NCI-H526 treated with DMSO at 0.1 percent for 48 hours (cell line): ENCODE measurements at places on chromosomes 16 and 17.

GRCh38 chr16:66510298-66510697, 39.6 kb downstream of the TK2 start:
- no peak for DNase-seq

GRCh38 chr17:81152288-81152828, 12.9 kb upstream of the PVALEF start:
- DNase-seq: no peak

DNA sequence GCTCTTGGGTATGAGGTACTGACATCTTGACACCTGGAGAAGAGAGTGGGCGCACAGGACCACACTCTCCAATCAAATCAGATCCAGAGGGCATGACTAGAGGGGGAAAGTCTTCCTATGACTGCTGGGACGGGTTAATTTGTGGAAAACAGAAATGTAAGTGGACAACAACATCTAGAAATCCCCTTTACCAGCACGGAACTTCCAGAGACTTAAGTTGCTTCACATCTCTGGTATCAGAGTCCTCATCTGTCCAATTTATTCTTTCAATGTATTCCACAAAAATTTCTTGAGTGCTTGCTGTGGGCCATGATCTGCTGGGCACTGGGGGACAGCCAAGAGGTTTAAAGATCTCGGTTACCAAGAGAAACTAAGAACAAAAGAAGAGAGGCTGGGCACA, 159.2 kb downstream of the COPRS start:
- DNase-seq: no peak

- no peak for DNase-seq
Measured at GRCh38 chr16:82133798-82134197, 36.2 kb downstream of the MPHOSPH6 start.

GRCh38 chr17:2232244-2232638, 71.3 kb downstream of the SMG6 start:
- no peak for DNase-seq

- peak; percentile 20 for DNase-seq
Measured at GRCh38 chr16:74862743-74863244, 88.2 kb upstream of the FA2H start.

DNA sequence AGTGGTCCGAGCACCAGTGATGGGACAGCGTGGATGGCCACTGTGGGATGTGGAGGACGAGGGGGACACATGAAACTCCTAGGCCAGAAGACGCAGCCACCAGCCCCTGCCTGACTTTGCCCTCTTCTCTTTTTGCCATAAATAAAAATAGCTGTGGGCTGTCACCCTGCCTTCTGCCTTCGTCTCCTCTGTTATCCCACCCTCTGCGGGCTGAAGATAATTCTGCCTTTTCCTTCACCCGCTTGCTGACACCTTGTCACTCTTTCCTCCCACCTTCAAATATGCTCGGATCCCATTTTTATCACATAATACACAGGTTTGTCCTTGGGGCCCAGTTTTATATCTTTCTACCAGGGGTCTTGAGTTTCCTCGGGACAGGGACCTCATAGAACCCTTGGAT, 87.6 kb upstream of the CIBAR2 start:
- DNase-seq: no peak

DNA sequence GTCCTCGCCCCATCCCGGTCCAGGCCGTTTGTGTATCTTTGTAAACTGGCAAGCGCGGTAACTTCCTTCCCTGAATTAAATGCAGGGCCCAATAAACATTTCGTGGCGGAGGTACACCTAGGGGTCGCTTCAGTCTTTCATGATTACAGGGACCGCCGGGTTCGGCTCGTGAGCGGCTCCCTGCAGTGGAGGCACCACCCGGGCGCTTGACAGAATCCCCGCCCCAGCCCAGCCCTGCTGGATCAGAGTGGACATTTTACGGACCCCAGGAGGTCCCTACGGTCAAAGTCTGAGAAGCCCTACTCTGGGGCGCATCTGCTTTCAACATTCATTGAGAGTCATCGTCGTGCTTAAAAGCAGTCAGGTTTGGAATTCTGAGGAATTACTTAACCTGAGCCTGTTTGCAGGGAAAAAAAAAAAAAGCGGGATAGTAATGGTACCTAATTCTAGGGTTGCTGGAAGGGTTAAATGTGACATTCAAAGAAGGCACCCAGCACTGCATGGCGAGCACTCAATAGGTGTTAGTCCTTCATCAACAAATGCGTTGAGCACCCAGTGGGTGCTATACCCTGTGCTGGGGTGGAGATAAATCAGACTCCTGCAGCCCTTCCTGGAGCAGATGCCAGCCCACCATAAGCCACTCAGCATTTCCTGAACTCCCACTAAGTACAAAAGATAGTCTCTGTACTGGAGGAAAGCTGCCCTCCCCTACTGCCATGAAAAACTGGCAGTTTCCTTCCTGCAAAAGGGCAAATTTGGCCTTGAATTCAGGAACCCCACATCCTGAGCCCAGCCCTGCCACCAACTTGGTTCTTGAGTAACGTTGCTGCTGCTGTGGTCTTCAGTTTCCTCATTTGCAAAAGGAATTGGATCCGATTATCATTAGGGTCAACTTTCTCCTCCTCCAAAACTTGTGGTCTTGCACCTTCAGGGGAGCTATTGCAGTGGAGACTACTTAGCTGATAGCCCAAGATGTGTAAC, 658 bp upstream of the DUSP3 start:
- peak; percentile 44 for DNase-seq

- DNase-seq: peak; percentile 18
Measured at GRCh38 chr16:67326472-67327309, at the start of the genes KCTD19 and LRRC36. Gene KCTD19, minus strand, starts transcription at chr16:67326741. Its CDS starts 34 bp downstream, at chr16:67326707. Gene LRRC36, plus strand, starts transcription at chr16:67326815. Its CDS starts 48 bp downstream, at chr16:67326863.

GRCh38 chr16:84742641-84743092, 42.9 kb downstream of the USP10 start:
- no peak for DNase-seq

DNA sequence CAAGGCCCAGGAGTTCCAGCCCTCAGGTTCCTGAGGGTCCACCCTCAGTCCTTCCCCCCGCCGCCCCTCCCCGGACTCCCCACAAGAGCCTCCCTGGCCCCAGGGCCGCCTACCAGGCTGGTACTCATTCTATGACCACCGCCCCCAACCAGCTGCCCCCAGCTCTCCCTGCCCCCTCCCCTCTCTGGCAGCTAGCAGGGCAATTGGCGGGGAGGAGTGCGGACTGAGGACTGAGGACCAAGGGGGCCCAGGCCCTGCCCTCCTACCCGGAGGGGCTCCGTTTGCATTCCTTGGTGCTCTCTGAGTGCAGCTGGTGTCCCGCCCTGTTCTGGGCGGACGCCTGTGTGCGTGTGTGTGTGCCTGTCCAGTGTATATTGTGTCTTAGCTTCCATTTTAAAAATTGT, 19.1 kb downstream of the UNC13D start:
- DNase-seq: no peak

GRCh38 chr17:6571452-6571781, 15.1 kb upstream of the PITPNM3 start:
- no peak for DNase-seq

DNA sequence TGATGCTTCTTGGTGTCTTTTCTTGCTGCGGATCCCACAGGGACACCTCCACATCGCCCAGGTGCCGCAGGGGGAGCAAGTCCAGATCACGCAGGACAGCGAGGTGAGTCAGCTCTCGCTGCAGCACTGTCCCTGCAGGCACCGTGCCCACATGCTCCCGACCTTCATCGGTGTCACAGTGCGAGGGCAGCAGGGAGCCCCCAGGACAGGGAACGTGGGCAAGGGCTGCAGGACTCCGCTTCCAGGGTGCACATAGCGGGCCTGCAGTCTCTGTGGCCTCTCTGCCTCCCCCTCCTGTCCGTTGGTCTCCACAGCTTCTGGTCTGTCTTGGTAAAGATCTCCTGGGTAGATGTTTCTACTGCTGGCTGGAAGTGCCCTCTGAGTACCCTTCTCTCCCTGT, 84.1 kb downstream of the BANP start:
- no peak for DNase-seq

GRCh38 chr16:66947302-66948065, 12.2 kb downstream of the CES2 start:
- peak; percentile 56 for DNase-seq

- peak; percentile 48 for DNase-seq
Measured at GRCh38 chr17:19447085-19447583, 36.1 kb downstream of the RNF112 start.

DNA sequence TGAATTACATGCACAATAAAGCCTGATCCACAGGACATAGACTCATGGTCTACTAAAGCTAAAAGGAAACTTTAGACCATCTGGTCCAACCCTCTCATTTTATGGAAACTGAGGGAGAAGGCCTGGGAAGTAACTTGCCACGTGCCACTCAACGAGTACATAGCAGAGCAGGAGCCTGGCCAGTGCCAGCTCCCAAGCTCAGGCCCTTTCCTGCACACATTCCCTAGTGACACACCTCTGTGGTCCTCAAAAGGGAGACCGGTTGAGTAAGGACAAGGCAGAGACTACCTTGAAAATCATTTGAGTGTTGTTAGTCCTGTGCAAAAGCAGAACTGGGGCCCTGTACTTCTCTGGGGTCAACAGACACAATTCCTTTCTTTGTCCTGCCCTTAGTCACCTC, 2.8 kb downstream of the CCL4L2 start:
- DNase-seq: no peak

- no peak for DNase-seq
Measured at GRCh38 chr16:86730597-86730996, 152.2 kb downstream of the FOXL1 start.

- DNase-seq: no peak
Measured at GRCh38 chr17:18323007-18323406, 7.9 kb downstream of the SMCR8 start.

DNA sequence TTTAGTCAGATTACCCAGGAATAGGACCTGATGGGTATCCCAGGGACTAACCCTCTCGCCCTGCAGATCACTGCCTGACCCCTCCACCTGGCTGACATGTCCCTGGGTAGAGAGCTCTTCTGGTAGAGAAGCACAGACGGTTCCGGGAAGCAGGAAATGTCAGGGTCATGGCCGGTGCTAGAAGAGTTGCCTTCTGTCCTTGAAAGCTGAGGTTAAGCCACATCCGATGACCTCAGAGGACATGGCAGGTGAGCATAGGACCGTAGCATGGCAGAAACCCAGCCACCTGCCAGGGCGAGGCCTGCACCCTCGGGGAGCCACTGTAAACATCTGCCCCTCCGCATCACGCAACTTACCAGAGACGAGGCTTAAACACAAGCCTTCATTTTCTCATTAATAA, 483.7 kb downstream of the SOX9 start:
- DNase-seq: no peak

DNA sequence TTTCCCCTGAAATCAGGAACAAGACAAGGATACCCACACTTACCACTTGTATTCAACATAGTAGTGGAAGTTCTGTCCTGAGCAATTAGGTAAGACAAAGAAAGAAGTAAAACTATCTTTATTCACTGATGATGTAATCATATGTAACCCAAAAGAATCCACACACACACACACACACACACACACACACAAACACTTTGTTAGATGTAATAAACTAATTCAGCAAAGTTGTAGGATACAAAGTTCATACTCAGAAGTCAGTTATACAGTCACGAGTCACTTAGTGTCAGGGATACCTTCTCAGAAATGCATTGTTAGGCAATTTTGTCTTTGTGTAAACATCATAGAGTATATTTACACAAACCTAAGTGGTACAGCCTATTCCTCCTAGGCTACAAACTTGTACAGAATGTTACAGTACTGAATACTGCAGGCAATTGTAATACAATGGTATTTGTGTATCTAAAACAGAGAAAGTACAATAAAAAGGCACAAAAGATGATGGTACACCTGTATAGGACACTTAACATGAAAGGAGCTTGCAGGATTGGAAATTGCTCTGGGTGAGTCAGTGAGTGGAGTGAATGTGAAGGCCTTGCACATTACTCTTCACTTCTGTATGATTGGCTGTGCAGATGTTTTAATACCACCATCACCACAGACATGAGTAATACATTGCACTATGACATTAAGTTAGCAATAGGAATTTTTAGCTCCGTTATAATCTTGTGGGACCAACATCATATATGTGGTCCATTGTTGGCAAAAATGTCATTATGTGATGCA, 370.1 kb downstream of the ZFHX3 start:
- no peak for DNase-seq

- DNase-seq: peak; percentile 26
Measured at GRCh38 chr16:10876799-10877341, at the start of gene CIITA. Gene CIITA, plus strand, starts transcription at chr16:10877202. Its CDS starts 129 bp downstream, at chr16:10877331.

GRCh38 chr17:75604034-75604695, 16.6 kb downstream of the MYO15B start:
- no peak for DNase-seq

DNA sequence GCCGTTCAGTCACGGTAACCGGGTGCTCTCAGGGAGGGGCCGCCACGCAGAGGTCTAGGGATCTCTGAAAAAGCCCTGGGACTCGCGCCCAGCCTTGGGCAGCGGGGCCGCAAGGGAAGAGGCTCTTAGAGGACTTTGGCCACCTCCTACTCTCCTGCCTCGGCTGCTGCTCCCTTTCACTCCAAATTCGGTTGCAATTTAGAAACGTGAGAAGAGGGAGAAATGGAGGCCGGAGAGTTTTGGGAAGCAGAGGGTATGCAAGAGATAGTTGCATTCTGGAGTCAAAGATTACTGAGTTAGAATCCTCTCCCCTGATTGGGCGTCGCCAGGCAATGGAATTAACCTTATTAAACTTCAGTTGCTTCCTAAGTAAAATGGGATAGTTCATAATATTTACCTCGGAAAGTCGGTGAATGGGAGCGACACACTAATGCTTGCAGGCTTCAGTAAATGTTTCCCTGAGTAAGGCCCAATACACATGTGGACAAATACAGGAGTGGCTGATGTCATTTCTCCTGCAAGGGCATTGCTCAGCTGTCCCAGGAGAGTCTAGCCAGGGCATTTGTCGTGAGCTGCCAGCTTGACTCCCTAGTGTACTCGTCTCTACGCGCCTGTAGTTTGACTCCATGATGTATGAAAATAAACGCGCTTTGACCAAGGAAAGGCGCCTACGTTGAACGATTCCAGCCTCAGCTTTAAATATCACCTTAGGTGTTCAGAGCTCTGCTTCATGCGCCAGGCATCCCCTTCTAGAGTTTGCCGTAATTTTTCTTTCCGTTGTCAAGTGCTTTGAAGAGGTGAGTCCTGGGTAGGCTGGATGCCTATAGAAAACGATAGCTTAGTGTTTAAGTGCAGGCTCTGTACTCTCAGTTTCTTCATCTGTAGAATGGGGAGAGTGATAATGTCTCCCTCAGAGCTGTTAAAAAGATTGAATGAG, 667 bp downstream of the OGFOD1 start:
- peak; percentile 5 for DNase-seq

DNA sequence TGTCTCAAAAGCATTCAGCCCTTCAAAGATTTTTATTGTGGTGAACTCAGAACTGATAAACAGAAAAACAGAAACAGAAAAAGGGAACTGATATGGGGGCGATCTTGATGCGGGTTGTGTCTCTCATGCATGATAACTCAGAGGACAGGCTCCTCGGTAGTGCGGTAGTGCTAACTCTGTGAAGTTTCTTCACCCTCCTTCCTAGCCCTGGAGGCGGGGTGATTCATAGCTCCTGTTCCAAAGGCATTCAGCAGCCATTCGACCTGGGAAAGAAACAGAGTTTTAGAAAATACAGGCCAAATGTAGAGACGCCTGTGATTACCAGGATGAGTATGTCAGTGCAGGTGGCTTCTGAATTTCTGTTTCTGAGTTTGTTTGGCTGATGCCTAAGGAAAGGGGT, 5.5 kb upstream of the MAF start:
- no peak for DNase-seq
